ENCODE measurements at places on chromosomes 6 and 20. TPM values are rescaled to one million over a fixed set of nuclear protein-coding genes. Genes with fewer than 3 reads are reported as not detected.

- no peak for DNase-seq
Observed at GRCh38 chr20:37313546-37314091, 24.2 kb downstream of the MANBAL start.

Gene KATNA1
- 18.0 TPM for total RNA-seq

Gene SESN1
- total RNA-seq, result 53.5 TPM

DNA sequence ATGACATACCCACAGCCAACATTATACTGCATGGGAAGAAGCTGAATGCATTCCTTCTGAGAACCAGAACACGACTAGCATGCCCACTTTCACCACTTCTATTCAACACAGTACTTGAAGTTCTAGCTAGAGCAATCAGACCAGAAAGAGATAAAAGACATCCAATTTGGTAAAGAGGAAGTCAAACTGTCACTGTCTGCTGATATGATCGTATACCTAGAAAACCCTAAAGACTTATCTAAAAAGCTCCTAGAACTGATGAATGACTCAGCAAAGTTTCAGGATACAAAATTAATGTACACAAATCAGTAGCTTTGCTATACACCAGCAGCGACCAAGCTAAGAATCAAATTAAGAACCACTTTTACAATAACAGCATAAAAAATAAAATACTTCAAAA lies 60.5 kb downstream of the EYS start:
- no peak for DNase-seq

GRCh38 chr6:45850378-45851033 lies 165.2 kb downstream of the CLIC5 start:
- DNase-seq, result no peak

All from CD8-positive, alpha-beta T cell (primary cell).